ENCODE measurements at places on chromosomes 7 and 10.

DNA sequence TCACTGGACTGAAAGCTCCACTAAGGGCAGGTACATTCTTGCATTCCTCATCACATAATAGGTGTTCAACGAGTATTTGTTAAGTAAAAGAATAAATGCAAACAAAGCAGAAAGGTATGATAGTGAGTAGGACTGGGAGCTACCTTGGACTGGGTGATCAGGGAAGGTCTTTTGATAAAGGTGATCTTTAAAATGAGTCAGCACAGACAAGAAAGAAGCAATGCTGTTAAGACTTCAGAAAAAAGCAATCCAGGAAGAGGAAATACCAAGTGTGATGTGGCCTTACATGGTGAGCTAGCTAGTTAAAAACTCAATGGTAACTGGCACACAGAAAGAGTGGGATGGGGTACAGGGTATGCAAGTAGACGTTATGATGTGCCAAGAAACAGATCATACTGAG is 40.1 kb downstream of the TSPAN12 start:
- DNase-seq: no peak

GRCh38 chr10:57333880-57334279 is 933.8 kb downstream of the IPMK start:
- no peak for DNase-seq

- DNase-seq: no peak
Measured at GRCh38 chr7:151761231-151761630, 115.7 kb downstream of the PRKAG2 start.

GRCh38 chr7:159091041-159091440 is 53.6 kb downstream of the VIPR2 start:
- no peak for DNase-seq

DNA sequence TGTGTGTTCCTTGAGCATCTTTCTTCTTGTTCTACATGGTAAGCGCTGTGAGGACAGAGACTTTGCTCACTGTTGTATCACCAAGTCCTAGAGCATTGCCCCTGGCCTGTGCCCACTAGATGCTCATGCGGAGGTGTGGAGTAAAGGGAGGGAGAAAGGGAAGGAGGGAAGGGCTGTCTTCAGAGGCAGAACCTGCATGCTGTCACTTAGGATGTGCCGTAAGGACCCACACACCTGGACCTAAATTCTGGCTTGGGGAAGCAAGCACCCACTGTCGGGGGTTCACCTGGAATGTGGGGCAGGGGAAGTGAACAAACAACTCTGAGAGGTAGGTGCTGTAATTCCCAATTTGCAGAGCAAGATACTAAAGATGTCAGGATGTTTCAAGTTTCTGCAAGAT is 129.5 kb downstream of the PTPN20 start:
- no peak for DNase-seq

- DNase-seq: no peak
Measured at GRCh38 chr10:91349381-91349780, 60.8 kb upstream of the HECTD2 start.

DNA sequence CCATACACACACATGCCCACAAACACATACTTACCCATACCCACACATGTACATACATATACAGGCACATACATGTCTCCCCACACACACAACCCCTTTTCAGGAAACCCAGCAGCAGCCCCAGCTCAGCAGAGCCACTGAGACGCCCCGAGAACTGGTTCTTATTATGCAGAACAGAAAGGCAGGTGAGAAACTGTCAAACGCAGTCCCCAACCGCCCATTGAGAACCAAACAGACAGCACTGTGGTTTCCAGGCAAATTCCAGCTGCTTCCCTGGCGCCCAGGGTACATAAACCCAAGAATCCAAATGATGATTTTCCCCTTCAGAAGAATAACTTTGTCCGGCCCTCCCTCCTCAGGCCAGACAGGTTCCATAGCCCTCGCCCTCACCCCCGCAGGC is 366.6 kb upstream of the ZMIZ1 start:
- no peak for DNase-seq

- DNase-seq: no peak
Measured at GRCh38 chr10:11705722-11706121, 36.5 kb upstream of the ECHDC3 start.

GRCh38 chr10:89163265-89163995 is 43.7 kb downstream of the CH25H start:
- peak; percentile 39 for DNase-seq

DNA sequence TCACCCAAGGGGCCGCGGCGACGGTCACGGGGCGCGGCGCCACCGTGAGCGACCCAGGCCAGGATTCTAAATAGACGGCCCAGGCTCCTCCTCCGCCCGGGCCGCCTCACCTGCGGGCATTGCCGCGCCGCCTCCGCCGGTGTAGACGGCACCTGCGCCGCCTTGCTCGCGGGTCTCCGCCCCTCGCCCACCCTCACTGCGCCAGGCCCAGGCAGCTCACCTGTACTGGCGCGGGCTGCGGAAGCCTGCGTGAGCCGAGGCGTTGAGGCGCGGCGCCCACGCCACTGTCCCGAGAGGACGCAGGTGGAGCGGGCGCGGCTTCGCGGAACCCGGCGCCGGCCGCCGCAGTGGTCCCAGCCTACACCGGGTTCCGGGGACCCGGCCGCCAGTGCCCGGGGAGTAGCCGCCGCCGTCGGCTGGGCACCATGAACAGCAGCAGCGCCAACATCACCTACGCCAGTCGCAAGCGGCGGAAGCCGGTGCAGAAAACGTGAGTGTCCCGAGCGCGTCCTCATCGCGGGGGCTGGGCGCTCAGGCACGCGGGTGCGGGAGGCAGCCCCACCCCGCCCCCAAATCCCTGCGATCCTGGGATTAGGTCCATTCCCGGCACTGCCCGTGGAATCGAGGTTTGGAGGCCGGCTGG is 509 bp downstream of the AHR start:
- DNase-seq: peak; percentile 46

All from stimulated activated CD4-positive, alpha-beta T cell treated with anti-CD3 and anti-CD28 coated beads, Interleukin-12 subunit alpha, Interleukin-12 subunit beta, amount 100 ng/mL, for 24 hours (primary cell).